Ascending aorta (tissue), 2 donors: ENCODE measurements at places on chromosomes 12 and 14.

GRCh38 chr12:46504494-46504893, 131.9 kb upstream of the SLC38A2 start:
- no peak overlapping the region for H3K4me3 ChIP-seq
- no peak overlapping the region for H3K27ac ChIP-seq
- H3K27me3 ChIP-seq = no peaks in the 10 kb centered on the region
- H3K36me3 ChIP-seq = no peaks in the 10 kb centered on the region
- DNase-seq = no peak

DNA sequence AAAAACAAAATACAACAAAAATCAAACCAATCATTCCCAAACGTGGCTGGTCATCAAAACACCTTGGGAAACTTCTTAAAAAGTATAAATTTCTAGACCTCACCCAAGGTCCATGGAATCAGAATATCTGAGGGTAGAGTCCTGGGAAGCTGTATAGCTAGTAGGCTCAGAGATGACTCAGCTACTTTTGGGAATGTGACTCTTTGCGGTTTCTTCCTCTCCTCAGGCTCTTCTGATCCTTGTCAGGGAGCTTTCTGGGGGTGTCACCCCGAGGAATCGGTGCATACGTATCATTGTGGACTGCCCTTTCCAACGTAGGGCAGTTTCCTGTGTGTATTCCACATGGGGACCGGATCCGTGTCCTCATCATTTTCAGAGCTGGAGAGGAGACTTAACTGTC, 14.8 kb downstream of the JDP2 start:
- H3K27me3 ChIP-seq = no peaks in the 10 kb centered on the region
- DNase-seq = no peak
- peaks cover 6% of the 10 kb centered on the region for H3K36me3 ChIP-seq
- H3K27ac ChIP-seq = peak overlapping the region; percentile 68
- no peak overlapping the region for H3K4me3 ChIP-seq

DNA sequence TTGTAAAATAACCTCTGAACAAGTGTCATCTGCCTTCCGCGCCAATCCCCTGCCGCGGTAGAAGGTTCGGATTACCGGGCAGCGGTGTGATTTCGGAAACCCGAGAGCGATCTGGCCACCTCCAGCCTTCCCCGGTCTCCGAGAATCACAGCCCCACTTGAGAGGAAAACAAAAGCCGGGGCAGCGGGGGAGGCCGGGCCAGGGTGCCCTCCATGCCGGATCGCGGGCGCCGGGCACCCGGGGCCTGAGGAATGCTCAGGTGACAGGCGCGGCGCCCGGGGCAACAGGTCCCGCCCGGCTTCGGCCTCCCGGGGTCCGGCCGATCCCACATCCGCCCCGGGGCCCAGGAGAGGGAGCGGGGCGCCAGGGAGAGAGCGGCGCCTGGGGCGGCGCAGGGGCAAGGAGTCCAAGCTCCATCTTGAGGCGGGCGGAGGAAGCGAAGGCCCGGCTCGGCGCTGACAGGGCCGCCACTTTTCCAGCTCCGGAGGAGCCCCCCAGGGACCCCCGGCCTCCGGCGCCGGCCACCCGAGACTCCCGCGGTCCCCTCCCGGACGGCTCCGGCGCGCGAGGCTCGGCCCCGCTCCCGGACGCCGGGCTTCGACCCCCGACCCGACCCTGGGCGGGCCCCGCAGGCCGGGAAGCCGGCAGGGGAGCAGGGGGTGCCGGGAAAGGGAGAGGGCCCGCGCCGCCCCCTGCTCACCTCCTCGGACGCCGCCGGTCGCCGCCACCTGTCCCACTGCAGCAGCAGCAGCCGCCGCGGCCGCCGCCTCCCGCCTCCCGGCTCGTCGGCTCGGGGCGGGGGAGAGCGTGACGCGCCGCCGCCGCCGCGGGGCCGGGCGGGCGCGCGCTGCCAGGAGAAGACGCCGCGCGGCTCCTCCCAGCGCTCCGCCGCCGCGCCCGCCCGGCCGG, at the start of gene CLIP1:
Gene CLIP1, minus strand, starts transcription at position 849 of the 909 bp plus-strand sequence. CDS start 42,217 bp downstream, outside the sequence.
- DNase-seq = no peak
- peaks cover 19% of the 10 kb centered on the region for H3K4me1 ChIP-seq
- no peaks in the 10 kb centered on the region for H3K27me3 ChIP-seq
- no peaks in the 10 kb centered on the region for H3K36me3 ChIP-seq
- H3K4me3 ChIP-seq = peak within 1 kb of the TSS; percentile 95

- DNase-seq = no peak
- H3K4me3 ChIP-seq = no peak overlapping the region
- H3K27me3 ChIP-seq = no peaks in the 10 kb centered on the region
- no peaks in the 10 kb centered on the region for H3K4me1 ChIP-seq
These were observed 196.4 kb upstream of the IGF1 start for GRCh38 chr12:102676812-102677211.

- no peak for DNase-seq
- no peak overlapping the region for H3K27ac ChIP-seq
- H3K27me3 ChIP-seq = no peaks in the 10 kb centered on the region
- H3K4me3 ChIP-seq = no peak overlapping the region
These were observed 300.0 kb downstream of the AEBP2 start for GRCh38 chr12:19739195-19739776.

DNA sequence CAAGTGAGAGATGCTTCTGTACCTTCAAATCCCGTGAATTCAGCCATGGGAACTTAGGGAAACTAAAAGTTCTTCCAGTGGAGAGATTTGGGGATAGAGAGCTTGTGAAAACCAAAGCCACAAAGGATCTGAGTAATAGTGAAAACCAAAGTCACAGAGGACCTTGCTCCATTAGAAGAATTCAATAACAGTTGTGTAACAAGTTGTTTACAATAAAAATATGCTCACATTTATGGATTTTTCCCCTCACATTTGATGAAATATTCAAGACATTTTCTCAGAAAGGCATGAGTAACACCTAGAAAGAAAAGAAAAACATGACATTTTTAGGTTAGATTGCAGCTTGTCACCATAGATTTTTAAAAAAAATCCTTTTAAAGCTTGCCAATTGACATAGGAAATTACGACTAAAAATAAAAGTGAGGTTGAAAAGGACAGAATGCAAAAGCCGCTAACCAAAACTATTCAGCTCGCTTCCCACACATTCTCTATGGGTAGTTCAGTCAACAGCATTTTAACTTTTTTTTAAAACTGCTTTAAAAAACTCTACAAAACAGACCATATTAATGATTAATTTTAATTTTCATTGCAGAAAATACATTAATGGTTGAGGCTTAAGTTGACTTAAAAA, 113.2 kb downstream of the CAND1 start:
- H3K4me1 ChIP-seq = no peaks in the 10 kb centered on the region
- H3K4me3 ChIP-seq = no peak overlapping the region
- H3K27ac ChIP-seq = no peak overlapping the region
- no peaks in the 10 kb centered on the region for H3K27me3 ChIP-seq
- DNase-seq = no peak

- H3K27me3 ChIP-seq = no peaks in the 10 kb centered on the region
- H3K36me3 ChIP-seq = no peaks in the 10 kb centered on the region
- H3K4me3 ChIP-seq = no peak overlapping the region
These were observed 1277.4 kb downstream of the LRFN5 start for GRCh38 chr14:42884100-42884499.

DNA sequence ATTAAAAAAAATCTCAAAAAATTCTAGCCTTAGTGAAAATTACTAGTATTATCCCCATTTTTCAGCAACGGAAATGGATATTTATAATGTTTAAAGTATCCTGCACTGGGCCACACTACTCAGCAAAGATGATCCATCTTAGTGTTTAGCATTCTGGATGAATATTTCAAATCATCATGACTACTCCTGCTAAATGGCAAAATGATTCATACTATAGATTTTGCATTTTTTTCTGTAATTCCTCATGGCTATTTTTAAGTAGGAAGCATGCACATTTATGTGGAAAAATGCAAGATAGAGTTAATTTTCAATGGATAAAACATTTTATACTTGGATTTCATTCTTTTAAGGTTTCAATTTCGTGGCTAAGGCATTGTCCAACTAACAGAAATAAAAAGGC, 59.6 kb downstream of the LRFN5 start:
- H3K4me1 ChIP-seq = no peaks in the 10 kb centered on the region
- no peaks in the 10 kb centered on the region for H3K27me3 ChIP-seq
- H3K27ac ChIP-seq = no peak overlapping the region
- H3K36me3 ChIP-seq = no peaks in the 10 kb centered on the region

DNA sequence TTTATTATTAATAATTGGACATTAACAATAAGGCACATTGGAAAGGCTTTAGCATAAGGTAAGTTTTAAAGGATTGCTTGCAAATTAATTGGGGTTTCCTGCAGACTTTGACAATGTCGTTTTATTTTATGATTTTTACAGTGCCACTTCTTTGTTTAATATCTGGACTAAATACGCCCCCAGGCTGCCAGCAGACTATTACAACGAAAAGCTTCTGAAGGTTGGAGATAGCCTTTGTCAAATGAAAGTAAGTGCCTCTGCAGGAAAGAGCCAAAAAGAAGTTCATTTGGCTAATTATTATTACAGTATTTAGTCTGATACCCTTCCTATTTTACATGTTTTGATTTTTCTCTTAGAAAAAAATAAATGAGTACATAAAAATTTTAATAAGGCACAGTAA, 11.3 kb downstream of the CFAP54 start:
- H3K36me3 ChIP-seq = no peaks in the 10 kb centered on the region
- no peak overlapping the region for H3K4me3 ChIP-seq
- no peak for DNase-seq
- peaks cover 8% of the 10 kb centered on the region for H3K4me1 ChIP-seq
- H3K27me3 ChIP-seq = no peaks in the 10 kb centered on the region

DNA sequence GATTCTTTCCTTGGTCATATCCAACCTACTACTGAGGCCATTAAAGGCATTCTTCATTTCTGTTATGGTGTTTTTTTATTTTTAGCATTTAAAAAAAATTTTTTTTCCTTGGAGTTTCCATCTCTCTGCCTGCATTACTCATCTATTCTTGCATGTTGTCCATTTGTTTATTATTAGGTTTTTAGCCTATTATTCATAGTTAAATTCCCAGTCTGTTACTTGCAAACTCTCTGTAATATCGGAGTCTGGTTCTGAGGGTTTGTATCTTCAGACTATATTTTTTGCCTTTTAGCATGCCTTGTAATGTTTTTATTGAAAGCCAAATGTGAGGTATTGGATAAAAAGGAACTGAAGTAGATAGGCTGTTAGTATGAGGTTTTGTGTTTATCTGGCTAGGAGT, 284.3 kb downstream of the FUT8 start:
- H3K4me3 ChIP-seq = no peak overlapping the region
- H3K27me3 ChIP-seq = no peaks in the 10 kb centered on the region
- no peaks in the 10 kb centered on the region for H3K4me1 ChIP-seq

GRCh38 chr12:124765581-124766489, 97.8 kb downstream of the SCARB1 start:
- no peaks in the 10 kb centered on the region for H3K36me3 ChIP-seq
- H3K4me3 ChIP-seq = no peak overlapping the region
- H3K27me3 ChIP-seq = no peaks in the 10 kb centered on the region
- DNase-seq = no peak

- no peak overlapping the region for H3K4me3 ChIP-seq
- no peaks in the 10 kb centered on the region for H3K27me3 ChIP-seq
- H3K36me3 ChIP-seq = no peaks in the 10 kb centered on the region
- no peak for DNase-seq
- H3K27ac ChIP-seq = no peak overlapping the region
These were observed 15.3 kb downstream of the EML1 start for GRCh38 chr14:99808515-99808914.

DNA sequence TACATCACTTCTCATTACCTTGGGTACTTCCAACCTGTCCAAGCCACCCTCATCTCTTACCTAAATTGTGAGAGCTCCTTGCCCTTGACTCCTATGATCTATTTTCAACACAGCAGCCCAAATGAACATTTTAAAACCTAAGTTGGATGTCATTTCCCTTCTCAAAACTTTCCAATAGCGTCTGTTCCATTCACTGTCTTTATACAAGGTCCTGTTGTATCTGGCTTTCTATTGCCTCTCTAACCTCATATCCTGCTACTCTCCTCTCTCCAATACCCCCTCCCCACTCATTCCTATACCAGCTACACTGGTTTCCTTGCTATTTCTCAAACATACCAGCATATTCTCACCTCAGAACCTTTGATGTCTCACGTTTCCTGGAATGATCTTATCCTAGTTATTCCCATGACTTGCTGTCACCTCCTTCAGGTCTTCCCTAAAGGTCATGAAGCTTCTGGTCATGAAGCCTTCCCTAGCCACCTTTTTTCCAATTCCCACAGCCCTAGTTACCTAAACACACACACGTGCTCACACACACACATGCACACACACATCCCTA, 4.1 kb upstream of the KANSL2 start:
- H3K4me3 ChIP-seq = no peak overlapping the region
- no peaks in the 10 kb centered on the region for H3K4me1 ChIP-seq
- DNase-seq = no peak

GRCh38 chr12:78403136-78403535, 461.4 kb upstream of the SYT1 start:
- no peaks in the 10 kb centered on the region for H3K36me3 ChIP-seq
- H3K4me3 ChIP-seq = no peak overlapping the region
- H3K27ac ChIP-seq = no peak overlapping the region
- H3K27me3 ChIP-seq = no peaks in the 10 kb centered on the region

GRCh38 chr12:118846416-118846815, 134.9 kb upstream of the SRRM4 start:
- no peak overlapping the region for H3K27ac ChIP-seq
- H3K4me3 ChIP-seq = no peak overlapping the region
- H3K36me3 ChIP-seq = no peaks in the 10 kb centered on the region
- no peaks in the 10 kb centered on the region for H3K27me3 ChIP-seq
- no peaks in the 10 kb centered on the region for H3K4me1 ChIP-seq

GRCh38 chr12:91043408-91043807, 14.4 kb downstream of the KERA start:
- no peaks in the 10 kb centered on the region for H3K27me3 ChIP-seq
- no peak for DNase-seq
- H3K27ac ChIP-seq = no peak overlapping the region
- H3K4me3 ChIP-seq = no peak overlapping the region
- no peaks in the 10 kb centered on the region for H3K36me3 ChIP-seq
- no peaks in the 10 kb centered on the region for H3K4me1 ChIP-seq

- no peaks in the 10 kb centered on the region for H3K36me3 ChIP-seq
- H3K27ac ChIP-seq = no peak overlapping the region
- no peaks in the 10 kb centered on the region for H3K4me1 ChIP-seq
- H3K4me3 ChIP-seq = no peak overlapping the region
- no peaks in the 10 kb centered on the region for H3K27me3 ChIP-seq
These were observed 104.3 kb downstream of the SLC16A7 start for GRCh38 chr12:59700153-59700450.
